ENCODE measurements at places on chromosomes 3 and 15.

DNA sequence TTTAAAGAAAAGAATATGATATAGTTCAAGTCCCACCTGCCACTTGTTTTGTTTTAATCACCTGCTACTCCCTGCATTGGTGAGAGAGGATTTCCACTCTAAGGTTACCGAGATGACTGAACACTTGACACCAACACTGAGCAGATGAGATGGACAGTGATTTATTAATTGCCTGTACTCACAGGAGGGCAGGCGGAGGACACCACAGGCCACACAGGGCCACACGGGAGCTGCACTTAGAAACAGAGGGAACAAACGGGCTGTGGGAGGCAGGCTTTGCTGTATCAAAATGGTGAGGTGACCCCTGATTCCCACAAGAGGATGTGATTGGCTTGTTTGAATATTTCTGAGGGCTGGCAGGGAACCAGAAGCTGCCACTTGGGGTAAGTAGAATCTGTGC, 10.8 kb downstream of the MINAR1 start:
- no peak for DNase-seq

DNA sequence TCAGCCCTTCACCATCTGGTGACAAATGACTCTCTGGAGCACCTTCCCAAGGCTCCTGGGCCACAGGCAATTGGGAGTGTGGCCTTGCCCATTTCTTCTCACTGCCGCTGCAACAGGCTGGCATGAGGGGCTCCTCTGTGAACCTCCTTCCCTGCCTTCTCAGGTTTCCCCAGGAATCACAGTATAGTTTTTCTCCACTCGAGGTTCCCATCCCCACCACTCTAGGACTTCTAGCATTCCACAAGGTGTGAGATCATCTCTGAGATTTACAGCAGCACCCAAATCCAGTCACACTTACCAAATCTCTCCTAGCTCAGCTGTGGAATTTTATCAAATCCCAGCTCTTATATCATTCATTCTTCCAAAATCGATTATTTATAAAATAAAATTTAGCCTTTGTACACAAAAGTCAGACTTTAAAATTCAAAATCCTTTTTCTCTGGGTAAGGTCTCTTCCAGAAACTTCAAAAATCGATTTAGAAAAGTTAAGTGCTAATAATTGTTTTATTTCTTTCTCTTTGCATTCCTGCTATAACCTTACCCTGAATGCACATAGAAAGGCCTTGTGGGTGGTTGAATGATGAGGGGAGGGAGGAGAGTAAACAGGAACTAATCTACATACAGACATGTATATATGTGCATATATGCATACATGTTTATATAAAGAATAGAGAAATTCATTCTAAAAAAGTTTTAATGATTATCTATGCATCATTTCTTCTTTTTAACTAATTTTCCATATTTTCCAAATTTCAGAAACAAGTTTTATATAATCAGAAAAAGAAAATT, 18.9 kb upstream of the ATP13A4 start:
- no peak for DNase-seq

DNA sequence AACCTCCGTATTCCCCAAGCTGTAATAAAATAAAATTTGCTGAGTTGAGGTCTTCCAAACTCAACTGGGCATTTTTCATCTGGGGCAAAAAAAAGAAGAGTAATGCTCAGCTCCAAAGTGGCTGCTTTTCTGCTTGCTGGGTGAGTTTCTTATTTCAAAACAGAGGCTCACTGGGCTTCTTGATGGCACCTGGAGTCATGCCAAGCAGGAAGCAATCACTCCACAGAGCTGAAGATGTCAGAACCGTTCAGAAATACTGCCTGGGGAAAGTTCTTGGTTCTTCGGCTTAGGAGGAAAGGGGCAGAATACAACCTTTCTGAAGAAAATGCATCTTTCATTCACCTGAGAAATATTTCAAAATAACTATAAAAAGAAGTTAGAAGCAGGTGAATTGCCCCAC, 4.1 kb downstream of the CCR9 start:
- no peak for DNase-seq

DNA sequence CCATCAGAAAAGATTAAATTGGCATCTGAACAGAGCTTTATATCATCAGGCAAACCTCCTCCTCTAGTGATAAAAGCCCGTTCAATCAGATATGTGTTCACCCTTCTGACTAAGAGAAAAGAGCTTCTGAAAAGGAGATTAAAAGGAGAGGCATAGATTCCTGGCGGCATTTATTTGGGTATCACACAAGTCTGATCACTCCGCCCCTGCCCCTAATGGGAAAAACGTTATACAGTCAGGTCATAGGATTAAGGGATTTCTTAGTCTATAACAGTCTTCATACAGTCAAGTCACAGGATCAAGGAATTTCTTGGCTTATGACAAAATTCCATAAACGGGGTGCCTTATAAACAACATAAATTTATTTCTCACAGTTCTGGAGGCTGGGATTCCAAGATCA, 295.4 kb upstream of the SATB1 start:
- DNase-seq = no peak

DNA sequence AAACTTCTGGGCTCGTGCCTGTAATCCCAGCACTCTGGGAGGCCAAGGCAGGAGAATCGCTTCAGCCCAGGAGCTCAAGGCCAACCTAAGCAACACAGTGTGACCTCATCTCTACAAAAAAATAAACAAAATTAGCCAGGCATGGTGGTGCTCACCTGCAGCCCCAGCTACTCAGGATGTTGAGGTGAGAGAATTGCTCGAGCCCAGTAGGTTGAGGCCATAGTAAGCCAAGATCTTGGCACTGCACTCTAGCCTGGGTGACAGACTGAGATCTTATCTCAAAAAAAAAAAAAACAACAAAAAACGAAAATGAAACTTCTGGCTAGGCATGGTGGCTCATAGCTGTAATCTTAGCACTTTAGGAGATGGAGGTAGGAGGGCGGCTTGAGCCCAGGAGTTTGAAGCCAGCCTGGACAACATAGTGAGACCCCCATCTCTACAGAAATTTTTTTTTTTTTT, 53.7 kb downstream of the PIK3CB start:
- peak; percentile 34 for DNase-seq

- DNase-seq = no peak
Observed at GRCh38 chr3:58241306-58242044, 3.9 kb downstream of the ABHD6 start.

- DNase-seq = no peak
Observed at GRCh38 chr15:35306361-35306981, 221.4 kb upstream of the NANOGP8 start.

GRCh38 chr3:168824107-168824506, 728.4 kb upstream of the GOLIM4 start:
- no peak for DNase-seq

DNA sequence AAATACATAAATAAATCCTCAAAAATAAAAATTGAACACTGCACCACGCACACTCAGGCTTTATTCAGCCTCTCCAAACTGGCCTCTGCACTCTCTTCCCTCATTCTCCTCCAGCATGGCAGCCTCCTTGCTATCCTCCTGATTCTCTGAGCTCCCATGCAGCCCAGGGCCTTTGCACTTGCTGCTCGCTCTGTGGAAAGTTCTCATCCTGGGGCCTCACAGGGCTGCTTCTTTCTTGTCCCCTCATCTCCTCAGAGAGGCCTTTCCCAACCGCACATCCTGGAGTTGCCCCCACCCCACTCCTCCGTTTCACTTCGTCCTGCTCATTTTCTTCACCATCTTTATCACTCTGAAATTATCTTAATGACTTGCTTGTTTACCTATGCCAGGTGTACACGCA, 123.0 kb downstream of the SHQ1 start:
- DNase-seq = no peak

GRCh38 chr3:18900994-18901393, 247.3 kb upstream of the KCNH8 start:
- no peak for DNase-seq

DNA sequence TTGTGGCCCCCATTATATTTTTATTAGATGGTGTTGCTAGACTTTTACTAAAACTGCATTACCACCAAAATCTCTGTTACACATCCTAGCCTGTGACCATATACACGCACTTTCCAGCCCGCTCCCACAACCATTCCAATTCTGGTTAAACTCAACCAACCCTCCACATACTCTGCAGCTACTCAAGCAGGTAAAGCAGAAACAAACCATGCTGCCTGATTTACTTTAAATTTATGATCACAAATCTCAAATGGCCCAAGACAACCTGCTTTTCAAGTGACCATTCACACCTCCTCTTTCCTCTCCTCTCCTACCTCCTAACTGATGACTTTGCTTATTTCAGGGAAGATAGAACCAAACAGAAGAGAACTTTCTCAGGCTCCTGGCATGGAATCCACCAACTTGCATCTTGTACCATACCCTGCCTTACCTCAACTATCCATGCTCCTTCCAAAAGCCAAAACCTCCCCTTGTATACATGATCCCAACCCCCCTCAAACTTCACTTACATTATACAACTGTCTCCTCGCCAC, 18.5 kb downstream of the ULK4 start:
- no peak for DNase-seq

DNA sequence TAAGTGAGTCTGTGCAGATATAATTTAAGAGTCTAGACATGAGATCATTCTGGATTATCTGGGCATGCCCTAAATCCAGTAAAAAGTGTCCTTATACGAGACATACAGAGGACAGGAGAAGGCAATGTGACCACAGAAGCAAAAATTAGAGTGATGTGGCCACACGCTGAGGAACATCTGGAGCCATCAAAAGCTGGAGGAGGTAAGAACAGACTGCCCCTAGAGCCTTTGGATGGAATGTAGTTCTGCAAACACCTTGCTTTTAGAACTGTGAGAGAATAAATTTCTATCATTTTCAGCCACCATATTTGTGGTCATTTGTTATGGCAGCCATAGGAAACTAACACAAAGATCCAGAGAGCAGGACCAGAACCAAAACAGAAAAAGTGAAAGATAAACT, 41.0 kb downstream of the CD200 start:
- no peak for DNase-seq

GRCh38 chr3:37050282-37050681, 57.0 kb downstream of the MLH1 start:
- DNase-seq = no peak

DNA sequence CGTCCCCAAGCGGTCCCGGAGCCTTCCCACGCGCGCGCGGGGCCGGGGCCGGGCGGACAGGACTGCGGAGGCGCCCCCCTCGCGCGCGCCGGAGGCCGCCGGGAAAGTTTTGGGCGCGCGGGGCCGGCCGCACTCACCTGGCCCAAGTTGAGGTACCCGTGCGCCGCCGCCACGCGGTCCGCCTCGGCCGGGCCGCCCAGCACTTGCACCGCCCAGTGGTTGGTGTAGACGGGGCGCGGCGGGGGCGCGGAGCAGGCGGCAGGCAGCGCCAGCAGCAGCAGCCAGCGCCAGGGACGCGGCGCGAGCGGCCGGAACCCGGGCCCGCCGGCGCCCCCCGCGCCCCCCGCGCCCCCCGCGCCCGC, 289 bp downstream of the PCSK6 start:
- DNase-seq = peak; percentile 30

GRCh38 chr15:81411051-81411450, 37.0 kb upstream of the TMC3 start:
- no peak for DNase-seq

DNA sequence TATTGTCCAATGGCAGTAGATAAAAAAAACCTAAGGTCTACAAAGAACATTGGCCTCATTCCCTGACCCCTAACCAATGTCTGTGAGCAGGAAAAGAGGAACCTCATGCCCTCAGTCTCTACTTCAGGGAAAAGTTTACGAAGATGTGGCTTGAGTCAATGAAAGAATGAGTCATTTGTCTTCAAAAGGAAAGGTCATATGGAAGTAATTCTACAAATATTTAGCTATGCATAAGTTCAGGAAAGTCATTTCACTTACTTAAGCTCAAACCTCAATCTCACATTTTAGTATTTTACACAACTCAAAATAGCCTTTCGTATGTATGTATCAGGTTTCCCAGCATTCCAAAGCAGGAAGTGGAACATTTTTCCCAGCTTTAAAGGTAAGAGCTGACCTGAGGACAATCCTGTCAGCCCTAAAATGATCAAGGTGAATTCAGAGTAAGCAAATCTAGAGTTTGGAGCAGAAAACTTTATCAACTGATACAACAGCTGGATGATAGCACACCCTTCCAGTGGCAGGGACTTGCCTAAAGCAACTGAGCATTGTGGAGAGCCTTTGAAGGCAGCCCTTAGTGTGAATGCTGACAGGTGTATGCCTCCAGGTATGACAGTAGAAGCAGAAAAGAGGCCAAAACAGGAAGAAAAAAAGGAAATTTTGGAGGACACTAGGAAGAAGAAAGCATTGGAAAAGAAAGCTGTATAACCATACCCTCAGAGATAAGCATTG, 53.9 kb upstream of the ACKR4 start:
- no peak for DNase-seq

- DNase-seq = peak; percentile 18
Observed at GRCh38 chr15:61621146-61621545, 392.0 kb upstream of the RORA start.

DNA sequence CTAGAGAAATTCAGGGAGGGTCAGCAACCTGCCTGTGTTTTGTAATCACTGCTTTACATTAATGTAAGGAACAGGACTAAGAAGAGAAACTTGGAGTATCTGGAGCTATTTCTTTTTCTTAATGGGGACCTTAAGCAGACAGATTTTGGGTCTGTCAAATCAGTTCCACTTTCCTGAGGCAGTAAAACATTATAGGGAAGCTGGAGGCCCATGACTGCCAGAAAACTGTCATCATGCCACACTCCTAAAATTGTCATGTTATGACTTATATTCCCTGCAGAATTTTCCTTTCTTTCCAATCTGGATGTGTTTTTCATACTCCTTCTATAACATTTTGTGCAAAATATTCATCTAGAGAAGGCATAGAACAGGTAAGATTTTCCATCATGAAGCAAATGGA, 28.8 kb downstream of the DGKG start:
- no peak for DNase-seq

GRCh38 chr3:160005004-160005403, 16.4 kb downstream of the IL12A start:
- no peak for DNase-seq

- no peak for DNase-seq
Observed at GRCh38 chr3:65888980-65889706, 149.6 kb downstream of the MAGI1 start.

GRCh38 chr3:72960812-72961518, 35.6 kb upstream of the PPP4R2 start:
- peak; percentile 25 for DNase-seq

GRCh38 chr15:43911235-43911781, 84.5 kb downstream of the WDR76 start:
- DNase-seq = no peak

GRCh38 chr3:14598143-14598569, 53.4 kb upstream of the CCDC174 start:
- DNase-seq = peak; percentile 62

DNA sequence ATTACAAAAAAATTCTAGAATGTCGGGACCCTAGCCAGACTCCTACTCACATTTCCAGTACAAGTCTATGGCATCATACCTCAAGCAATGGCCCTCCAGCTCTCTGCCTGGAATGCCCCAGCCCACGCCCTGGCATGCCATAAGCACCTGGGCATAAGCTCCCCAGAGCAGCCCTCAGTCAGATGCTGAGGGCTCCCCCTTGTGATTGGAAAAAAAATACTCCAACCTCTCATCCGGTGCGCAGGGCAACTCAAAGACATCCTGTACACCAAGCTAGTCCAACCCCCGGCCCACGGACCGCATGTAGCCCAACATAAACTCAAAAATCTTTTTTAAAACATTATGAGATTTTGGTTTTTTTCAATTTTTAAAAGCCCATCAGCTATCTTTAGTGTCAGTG, 115.4 kb downstream of the NEK10 start:
- DNase-seq = peak; percentile 32
